ENCODE measurements at places on chromosomes 5 and 9.

DNA sequence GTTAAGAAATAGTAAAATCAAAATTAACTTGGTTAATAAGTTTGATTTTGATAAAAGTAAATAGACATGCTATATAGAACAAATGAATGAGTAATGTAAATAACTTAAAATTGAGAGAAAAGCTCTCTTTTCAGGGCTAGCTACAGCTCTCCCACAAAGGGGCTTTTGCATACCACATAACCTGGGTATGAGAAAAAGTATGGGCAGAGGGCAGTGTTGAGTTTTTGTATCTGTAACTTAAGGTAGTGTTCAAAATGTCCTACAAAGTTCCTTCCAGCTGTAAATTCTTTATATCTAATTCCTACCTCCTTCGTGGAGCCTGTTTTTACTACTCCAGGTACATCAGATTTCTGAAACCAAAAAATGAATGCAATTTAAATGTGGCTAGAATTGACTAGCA, 18.9 kb upstream of the TTC33 start:
- DNase-seq, result no peak

GRCh38 chr5:176389135-176390123, 878 bp downstream of the HIGD2A start:
- DNase-seq, result no peak

- no peak for DNase-seq
Measured at GRCh38 chr9:110650991-110651411, 17.6 kb upstream of the MUSK start.

DNA sequence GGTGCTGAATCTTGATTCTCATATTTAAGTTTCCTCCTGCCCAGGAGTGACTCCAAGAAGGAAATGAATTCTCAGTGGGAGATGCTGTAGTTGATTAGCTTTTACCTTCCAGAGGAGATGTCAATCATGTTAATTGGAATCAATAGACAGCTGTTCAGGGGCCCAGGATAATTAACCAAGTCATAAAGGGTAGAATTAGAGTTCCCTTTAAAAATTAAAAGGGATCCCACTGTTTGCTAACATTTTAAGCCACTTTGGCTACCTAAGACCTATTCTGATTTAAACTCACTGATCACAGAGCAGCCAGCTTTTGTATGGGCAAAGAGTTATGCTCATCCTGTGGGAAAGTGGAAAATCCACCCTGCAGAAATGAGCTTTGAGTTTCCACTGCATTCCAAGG, 249.6 kb downstream of the SLIT3 start:
- DNase-seq, result no peak

- no peak for DNase-seq
Measured at GRCh38 chr9:104104360-104104759, 10.3 kb downstream of the SMC2 start.

GRCh38 chr5:168831383-168831782, 252.2 kb upstream of the PANK3 start:
- DNase-seq, result no peak

- no peak for DNase-seq
Measured at GRCh38 chr5:91484662-91485061, 101.5 kb upstream of the ARRDC3 start.

- no peak for DNase-seq
Measured at GRCh38 chr5:39019254-39019653, 54.9 kb downstream of the RICTOR start.

DNA sequence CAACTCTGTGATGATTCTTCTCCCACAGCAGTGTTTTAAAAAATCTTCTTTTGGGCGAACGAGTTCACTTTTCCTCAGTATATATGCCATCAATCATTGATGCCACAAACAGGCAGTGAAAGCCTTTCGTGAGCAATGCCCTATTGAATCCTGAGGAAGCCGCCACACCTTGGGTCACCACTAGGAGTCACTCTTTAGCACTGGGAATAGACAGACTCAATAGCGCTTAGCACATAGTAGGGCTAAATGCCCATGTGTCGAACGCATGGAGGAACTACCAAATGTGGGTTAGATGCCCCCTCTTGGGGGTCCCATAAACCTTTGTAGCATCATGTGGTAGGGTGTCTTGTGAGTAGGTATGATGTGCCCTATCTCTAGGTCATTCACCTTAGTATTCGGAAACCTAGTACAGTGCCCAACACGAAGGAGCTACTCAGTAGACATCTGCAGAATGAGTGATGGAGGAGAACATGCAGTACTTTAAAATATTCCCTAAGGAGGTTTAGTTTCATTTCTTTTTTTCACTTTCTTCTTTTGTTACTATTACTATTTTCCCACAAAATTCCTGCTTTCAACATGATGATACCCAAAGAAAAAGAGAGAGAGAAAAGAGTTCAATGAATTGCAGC, 603.7 kb downstream of the BNC2 start:
- no peak for DNase-seq

- DNase-seq, result no peak
Measured at GRCh38 chr9:128919402-128920089, 1.2 kb upstream of the PHYHD1 start.

GRCh38 chr5:29131285-29131684, 2062.2 kb upstream of the CDH6 start:
- DNase-seq, result no peak

- DNase-seq, result no peak
Measured at GRCh38 chr5:171571663-171572062, 152.2 kb downstream of the FGF18 start.

- no peak for DNase-seq
Measured at GRCh38 chr5:31158686-31159085, 34.8 kb upstream of the CDH6 start.

DNA sequence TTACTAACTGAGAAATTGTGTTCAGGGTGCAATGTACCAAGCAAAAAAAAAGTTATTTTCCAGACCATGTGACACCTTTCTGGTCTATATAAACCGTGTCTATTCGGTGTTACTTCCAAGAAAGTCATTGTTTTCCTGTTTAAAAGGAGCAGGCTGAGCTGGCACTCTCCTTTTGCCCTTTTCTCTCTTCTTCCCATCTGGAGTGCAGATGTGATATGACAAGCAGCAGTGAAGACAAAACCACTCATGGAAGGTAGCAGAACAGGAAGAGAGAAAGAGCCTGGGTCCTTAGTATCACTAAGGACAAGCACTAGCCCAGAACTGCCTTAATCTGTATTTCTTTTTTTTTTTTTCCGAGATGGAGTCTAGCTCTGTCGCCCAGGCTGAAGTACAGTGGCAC, 25.6 kb downstream of the LYRM7 start:
- no peak for DNase-seq

GRCh38 chr5:110329955-110330525, 396.4 kb downstream of the TMEM232 start:
- no peak for DNase-seq

DNA sequence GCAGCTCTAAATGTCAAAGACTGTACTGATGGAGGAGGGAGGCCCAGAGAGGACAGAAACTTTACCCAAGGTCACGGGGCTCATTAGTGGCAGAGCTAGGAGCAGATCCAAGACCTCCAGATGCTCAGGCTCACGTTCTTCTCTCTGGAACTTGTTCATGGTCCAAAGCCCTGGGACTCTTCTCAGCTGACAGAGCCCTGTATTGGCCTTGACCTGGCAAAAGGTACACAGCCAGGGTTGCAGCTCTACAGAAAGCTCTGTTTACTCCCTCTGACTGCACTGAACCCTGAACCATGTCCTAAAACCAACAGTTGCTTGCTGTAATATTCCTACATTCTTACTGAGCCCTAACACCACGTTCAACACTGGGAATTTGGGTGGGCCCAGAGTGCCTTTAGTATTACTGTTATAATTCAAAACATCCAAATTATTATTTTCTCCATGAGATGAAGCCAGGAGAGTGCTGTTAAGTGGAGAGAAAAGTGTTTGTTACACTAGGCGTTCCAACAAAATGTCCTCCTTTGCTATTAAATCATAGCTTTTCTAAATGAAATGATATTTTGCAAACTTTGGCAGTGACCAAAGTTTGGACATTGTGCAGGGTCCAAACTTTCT, 602.4 kb upstream of the CLINT1 start:
- no peak for DNase-seq

DNA sequence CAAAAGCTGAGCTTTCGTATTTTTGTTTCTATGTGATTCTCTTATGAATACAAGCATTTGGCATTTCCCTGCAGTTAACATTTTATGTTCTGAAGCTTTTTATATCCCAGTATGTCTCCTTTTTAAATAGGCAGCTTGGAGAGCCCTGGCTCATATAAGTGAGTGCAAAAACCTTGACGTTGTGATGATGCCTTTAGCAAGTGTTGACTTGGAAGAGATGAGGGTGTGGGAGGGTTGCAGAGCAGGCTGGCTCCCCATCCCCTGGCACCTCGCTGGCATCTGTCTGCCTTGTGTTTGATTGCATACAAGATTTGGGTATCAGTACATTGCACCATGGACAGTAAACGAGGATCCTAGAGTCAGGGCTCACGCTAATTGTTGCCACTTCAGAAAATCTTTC, 42.1 kb upstream of the DIRAS2 start:
- no peak for DNase-seq

GRCh38 chr9:33467526-33467925, 6.2 kb downstream of the NOL6 start:
- DNase-seq, result no peak

- no peak for DNase-seq
Measured at GRCh38 chr9:127554966-127555839, 56.9 kb upstream of the STXBP1 start.

- no peak for DNase-seq
Measured at GRCh38 chr9:26112724-26113123, 434.5 kb upstream of the TUSC1 start.

- DNase-seq, result no peak
Measured at GRCh38 chr9:91927922-91928510, 22.0 kb downstream of the ROR2 start.

- DNase-seq, result no peak
Measured at GRCh38 chr5:127867022-127867783, 164.0 kb downstream of the CCDC192 start.
